ENCODE measurements at places on chromosomes 16 and 17.

- no peak for DNase-seq
Measured at GRCh38 chr17:18987862-18988545, 16.6 kb downstream of the FAM83G start.

DNA sequence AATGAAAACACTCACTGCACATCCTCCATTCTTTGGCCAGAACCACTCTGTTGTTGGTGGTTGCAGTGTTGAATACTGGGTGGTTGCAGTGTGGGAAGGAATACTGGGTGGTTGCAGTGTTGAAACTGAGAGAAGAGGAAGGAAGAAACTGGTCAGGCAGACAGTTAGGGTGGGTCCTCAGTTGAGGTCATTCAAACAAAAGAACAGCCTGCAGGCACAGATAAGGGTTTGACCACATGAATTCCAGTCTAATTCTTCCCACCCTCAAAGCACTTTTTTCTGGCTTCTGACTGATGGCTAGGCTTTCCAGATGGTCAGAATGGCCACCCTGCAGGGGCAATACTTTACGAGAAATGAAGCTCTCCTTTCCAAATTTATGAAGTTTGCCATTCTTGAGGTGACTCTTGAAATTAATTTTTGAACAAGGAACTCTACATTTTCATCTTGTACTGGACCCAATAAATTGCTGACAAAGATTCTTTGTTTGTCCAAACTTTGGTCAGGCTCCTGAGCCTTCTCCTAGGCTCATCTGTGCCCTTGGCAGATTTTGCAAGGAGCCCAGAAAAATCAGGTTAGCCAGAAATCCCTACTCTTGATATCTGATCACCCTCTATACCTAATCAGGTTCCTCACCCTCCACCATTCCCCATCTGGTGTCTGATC is 596.6 kb upstream of the CDH5 start:
- DNase-seq: no peak

- no peak for DNase-seq
Measured at GRCh38 chr17:76783146-76783545, 45.2 kb downstream of the MFSD11 start.

GRCh38 chr16:73483076-73483791 is 435.3 kb upstream of the ZFHX3 start:
- DNase-seq: no peak

DNA sequence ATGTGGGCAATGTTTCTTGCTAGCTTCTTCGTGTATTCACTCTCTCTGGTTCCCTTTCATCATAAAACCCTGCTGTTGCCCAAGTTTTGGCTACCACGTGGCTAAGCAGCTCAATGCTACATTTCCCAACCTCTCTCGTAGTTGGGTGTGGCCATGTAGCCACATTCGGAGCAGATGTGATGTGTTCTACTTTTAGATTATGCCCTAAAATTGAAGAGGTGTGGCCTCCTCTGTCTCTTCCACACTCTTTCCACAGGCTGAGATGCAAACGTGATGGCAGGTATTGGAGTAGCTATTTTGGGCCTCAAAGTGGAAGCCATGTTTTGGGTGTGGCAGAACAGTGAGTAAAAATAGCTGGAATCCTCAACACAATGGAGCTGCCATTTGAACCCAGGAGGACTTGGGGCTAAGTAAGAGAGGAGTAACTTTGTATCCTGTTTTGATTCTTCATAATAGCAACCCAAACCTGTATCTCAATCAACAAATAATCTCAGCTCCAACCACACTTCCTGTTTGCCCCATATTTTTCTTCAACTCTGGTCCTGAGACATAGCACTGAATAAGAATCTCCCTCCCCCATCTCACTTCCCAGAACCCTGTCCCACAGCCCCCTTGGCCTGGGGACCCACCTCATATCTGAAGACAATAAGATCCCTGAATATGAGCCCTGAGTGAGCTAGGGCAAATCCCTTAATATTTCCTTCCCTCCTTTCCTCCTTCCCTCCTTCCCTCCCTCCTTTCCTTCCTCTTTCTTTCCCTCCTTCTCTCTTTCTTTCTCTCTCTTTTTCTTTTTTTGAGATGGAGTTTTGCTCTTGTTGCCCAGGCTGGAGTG is 4.0 kb downstream of the NUPR1 start:
- DNase-seq: no peak

DNA sequence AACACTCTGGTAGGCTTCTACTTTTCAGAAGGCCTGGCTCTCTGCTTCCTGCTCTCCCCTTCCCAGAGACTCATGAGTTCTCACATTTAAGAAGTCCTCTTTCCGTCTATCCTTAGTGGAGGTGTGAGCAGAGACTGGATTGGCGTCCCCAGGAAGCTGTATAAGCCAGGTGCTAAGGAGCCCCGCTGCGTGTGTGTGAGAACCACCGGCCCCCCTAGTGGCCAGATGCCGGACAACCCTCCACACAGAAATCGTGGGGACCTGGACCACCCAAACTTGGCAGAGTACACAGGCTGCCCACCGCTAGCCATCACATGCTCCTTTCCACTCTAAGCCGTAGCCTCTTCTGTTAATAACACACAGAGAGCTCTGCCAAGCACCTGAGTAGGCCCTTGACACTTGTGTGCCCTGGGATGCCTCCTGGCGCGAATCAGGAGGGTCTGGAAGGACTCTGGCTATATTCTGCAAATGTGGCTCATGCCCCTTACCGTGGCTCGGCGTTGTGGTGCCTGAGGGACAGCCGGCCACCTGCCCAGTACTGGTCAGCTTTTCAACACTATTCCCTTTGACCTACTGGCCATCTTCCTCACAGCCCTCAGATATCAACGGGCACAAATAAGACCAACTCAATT is 13.9 kb downstream of the CYB5D2 start:
- DNase-seq: no peak

DNA sequence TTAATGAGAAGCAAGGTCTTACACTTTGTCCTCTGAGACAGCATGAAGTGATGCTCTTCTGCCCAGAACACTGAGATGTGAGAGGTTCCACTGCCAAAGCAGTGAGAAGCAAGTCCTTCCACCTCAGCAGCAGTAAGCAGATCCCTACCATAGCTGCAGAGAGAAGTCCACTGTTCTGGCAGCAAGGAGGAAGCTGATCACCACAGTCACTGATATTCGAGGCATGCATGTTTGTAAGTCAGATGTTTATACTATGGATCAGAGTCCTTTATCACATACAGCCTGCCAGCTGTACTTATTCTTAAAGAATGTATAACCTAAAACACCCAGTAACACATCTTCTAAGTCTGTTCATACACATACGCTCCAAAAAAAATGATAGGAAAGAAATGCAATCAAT is 18.2 kb upstream of the METTL2A start:
- DNase-seq: no peak

DNA sequence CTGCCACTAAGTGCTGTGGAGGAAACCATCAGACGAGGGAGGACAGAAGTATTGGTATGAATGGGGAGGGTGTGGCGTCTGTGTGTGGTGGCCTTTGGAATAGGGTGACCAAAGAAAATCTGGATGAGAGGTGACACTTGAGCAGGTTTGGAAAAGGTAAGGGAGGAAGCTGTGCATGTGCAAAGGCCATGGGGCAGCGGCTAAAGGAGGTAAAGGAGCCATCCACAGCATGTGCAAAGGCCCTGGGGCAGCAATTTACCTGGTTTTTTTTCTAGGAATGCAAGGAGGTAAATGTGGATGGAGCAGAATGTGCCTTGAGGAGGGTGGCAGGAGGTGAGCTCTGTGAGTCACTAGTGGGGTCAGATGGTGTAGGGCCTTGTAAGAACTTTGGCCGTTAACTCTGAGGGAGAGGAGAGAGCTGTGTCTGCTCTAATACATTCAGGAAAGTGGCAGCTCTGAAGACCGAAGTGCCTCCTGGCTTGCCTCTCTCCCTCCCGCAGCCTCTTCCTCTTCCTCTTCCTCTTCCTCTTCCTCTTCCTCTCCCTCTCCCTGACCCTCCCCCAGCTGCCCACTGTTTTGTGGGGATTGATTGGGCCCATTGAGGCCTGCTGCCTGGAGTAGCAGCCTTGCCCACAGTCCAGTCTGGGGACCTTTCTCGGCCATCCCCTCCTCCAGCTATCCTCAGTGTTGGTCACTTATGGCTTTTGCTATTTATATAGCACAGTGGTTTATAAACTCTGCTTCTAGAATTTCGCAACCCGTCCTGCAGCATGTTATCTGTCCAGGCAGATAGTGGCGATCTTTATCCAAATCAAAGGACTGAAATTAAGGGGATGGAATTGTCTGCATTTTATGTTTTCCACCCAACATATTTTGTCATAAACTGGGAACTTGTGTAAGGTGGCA is 38.7 kb downstream of the CMIP start:
- DNase-seq: no peak

DNA sequence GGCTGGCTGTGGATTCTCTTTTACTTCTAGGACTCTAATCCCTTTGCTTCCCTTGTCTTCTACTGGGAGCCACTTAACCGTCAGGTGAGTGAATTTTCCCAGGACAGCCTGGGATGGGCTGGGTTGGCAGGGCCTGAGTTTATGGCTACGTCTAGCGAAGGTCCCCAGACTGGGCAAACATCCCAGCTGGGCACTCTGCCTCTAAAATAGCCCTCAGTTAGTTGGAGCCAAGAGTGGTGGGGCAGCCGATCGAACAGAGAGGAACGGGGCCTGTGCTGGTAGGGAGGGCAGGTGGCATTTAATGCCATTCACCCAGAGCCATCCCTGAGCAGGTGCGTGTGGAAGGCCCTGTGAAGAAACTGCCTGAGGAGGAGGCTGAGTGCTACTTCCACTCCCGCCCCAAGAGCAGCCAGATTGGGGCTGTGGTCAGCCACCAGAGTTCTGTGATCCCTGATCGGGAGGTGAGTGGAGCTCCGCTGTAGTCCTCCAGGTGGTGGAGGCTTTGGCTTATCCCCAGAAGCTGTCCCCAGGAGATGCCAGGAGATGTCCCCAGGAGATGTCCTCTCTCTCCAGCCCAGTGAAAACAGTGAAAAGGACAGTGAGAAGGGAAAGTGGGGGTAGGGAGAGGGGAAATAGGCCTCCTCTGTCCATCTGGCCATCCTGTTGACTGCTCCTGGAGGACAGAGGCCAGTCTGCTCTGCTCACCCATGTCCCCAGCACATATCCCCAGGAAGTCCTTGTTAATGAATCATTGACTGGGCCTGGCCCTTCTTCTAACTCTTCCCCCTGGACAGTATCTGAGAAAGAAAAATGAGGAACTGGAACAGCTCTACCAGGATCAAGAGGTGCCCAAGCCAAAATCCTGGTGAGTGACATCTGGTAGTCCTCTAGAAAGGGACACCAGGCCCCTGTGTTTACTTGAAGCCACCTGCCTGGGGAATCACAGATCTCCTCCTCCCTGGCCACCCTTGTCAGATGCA is 4.4 kb downstream of the PNPO start:
- DNase-seq: no peak

- no peak for DNase-seq
Measured at GRCh38 chr17:32755045-32755805, 121.7 kb downstream of the MYO1D start.

GRCh38 chr16:25224731-25225319 is 8.1 kb downstream of the AQP8 start:
- DNase-seq: no peak

DNA sequence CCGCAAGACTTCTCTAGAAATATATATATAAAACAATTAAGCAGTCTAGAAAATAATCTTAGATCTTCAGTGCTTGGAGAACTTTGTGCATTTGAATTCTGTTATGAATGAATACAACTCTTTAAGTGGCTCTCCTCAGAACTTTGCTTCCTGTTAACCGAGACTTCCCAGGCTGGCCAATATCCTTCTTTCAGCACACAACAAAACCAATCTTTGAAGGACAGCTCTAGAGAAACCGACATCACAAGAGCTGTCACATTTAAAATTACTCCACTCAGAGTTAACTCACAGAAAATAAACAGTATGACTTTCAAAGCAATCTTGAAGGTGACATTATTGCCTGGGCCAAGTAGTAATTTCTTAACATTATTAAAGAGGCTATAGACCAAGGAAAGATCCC is 49.7 kb upstream of the ITGA2B start:
- DNase-seq: no peak

DNA sequence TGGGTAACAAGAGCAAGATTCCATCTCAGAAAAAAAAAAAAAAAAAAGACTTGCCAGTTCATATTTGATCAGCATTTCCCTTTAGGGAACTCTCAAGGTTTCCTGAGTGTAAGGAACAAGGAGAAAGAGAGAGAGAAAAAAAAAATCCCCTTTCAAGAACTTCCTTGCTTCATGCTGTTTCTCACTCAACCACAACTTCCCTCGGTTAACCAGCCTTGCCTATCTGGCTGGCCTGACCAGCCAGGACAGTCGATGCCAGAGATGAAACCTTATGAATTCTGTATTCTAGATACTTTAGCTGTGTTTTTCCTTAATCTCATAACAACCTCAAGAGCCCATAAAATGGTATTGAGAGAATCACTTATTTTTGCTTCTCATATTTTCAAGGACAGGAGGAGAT is 2.6 kb upstream of the N4BP1 start:
- no peak for DNase-seq

DNA sequence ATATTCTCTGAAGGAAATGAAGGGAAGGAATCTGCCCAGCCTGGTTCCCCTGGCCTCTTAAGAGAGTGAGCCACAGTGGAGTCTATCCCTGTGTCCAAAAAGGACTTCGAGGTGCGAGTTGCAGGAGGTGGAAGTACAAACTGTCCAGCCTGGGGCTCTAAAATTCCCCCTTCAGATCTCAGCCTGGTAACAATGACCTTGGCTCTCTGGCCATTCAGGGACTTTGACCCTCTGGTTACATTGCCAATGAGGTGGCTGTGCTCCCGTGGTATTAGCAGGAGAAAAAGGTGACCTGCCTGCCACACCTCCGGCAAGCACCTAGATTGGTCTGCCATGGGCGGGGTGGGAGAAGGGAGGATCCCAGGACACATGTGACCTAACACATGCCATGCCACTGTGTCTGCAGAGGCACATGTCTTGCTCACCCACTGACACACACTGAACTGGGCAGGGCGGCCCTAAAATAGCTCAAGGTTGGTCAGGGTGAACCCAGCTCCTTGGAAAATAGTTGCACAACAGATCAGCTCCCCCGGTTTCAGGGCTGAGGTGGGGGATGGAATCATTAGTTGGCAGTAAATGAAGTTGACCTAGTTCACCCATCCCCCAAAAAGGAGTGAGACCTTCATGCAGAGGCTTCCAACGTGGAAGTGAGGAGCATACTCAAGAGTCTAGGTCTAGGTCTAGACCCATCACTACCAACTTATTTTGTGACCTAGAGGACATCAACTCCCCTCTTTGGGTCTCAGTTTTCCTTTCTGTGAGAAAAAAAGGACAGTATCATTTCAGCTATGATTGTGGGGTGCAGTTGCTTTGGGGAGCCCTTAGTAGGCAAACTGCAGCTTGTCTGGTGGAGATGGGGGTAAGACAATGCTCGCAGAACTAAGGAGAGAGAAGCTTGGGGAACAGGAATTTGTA is 2.2 kb downstream of the NR1D1 start:
- DNase-seq: no peak
